Activated CD4-positive, alpha-beta T cell treated with anti-CD3 and anti-CD28 coated beads, Interleukin-2, amount 50 U/mL, for 16 hours (primary cell): ENCODE measurements at places on chromosomes 11 and 22.
A peak's percentile ranks its signal among the peaks of the same experiment; 100 is the strongest.

DNA sequence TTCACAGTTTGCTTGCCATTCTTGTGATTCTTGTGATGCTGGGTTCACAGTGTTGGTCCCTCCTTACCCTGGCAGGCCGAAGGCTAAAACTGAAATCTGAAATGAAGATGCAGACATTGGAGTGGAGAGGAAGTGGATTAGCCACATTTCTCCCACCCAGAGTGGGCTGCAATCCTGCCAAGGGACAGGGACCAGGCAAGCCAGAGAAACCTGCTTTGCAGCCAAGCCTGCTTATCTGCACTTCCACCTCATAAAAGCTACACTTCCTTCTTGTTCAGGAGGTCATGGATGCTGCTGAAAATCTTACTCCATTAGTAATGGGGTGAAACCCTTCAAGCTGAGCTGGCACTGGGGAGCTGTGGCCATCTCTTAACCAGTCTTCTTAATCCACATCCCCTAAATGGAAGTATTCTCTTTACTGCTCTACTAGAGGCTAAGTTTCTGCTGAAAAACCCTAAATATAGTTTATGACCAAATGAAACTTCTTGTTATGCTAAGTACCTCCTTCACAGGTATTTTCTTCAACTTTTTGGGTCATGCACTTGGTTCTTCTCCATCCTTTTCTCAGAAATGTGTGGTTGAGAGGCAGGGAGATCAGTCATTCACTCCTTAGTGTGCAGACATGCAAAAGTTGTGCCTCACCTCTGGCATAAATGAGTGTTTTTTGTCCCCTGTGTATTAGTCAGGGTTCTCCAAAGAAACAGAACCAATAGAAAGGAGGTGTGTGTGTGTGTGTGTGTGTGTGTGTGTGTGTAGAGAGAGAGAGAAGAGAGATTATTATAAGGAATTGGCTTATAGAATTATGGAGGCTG is 133.9 kb upstream of the BMAL1 start:
- DNase-seq: no peak

DNA sequence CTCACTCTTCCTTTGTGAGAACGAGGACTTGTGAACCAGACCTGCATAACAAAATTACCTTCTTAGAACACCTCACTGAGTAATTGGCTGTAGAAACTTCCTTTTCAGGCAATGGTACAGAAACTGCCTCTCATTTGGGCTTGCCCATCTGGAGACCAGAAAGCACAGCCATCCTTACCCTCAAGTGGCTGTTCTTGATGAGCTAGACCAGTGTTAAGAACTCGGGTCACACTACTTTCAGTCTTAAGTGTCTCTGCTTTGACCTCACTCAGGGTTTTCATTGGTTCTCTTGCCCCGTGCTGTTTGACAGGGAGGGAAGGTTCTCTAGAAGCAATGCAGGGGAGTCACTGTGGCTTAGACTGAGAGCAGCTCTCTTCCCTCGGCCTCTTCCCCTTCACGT is 29.3 kb downstream of the NAT10 start:
- DNase-seq: peak; percentile 49

DNA sequence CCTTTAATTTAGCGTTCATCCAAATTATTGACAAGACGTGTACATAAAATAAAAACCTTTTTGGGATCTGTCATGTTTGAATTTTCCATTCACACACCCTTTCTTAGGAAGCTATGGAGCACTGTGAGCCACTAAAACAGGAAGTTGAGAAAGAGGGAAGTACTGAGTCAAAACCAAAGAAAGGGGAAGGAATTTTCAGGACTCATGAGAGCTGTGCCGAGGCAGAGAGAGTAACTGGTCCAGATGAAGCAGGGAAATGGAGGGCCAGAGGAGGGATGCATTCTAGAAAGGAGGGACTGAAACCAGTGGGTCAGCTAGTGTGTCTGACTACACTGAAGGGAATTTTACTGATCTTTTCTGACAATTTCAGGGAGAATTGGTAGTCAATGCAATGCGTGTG is 24.9 kb downstream of the APLP2 start:
- no peak for DNase-seq

DNA sequence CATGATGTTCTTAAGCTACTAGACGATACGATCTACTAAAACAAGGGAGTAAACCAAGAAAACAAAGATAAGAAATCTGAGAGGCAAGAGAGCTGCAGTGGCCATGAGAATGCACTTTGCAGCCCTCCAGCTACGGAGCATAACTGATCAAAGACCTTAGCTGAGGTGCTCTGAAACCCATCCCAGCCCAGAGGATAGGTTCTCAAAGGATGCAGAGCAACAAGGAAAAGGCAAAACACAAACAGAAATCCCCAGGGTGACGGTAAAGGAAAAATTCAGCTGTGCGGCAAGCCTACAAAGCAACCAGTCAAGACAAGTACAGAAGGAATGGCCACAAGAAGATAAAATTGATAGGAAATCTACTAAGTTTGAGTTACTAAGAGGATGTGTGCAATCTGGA is 32.5 kb upstream of the CFAP300 start:
- DNase-seq: no peak

GRCh38 chr11:17019232-17019631 is 5.0 kb upstream of the PLEKHA7 start:
- no peak for DNase-seq

DNA sequence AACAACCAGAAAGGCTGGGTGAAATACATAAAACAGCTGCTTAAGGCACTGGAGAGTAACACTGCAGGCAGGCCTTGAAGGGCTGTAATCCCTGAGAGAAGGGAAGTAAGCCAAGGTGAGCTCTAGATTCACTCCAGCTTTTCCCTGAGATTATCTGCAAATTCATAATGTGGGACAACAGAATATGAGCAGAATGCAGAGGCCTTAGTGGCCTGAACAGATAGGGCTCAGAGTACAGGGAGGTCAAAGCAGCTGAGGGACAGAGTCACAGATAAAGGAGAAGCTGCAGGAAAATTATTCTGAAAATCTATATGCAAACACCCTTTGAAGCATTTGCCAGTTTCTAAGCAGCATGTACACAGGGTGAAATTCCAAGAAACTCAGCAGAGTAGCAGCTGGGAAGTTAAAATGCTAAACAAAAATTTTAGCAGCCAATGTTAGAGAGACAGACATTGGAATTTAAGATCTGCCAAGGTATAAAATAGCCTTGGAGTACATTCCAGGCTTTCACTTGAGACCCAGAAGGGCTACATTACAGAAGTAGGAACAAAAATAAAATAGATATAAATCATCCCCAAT is 48.1 kb upstream of the CWF19L2 start:
- DNase-seq: no peak

DNA sequence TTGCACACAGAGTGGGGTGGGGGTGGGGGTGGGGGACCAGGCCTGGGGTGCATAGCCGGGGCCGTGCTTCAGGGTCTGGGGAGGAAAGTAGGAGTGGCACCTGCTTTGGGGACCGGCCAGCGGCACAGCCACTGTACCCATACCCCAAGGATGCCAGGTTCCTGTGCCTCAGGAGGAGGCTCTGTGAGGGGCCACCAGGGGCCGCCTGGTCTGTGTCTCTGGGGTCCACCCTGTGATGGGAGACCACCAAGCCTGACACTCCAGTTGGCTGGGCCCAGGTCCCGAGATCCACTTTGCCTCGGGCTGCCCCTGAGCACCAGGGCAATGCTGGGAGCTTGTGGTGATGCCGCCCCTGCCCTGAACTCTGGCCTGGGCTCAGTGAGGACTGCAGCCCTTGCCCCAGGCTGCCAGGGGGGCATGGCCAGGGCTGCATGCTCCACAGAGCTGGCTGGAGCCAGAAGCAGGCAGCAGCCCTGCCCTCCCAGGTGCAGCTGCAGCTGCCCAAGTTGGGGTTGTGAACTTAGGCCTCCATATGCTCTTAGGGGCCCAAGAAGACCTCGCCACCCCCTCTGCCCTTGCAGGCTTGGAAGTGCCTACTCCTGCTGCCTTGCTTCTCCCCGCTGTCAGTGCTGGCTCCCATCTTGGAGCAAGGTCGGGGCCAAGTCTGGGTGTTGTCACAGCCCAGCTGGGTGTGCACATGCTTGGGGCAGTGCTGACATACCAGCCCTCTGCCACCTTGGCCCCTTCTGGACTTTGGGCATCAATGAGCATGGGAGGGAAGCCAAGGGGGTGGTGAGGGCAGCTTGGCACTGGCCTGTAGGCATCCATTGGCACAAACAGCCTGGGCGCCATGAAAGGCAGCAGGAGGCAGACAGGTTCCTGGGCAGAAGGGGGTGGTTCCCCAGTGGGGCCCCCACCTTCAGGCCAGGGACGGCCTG is 123.3 kb upstream of the THY1 start:
- no peak for DNase-seq

DNA sequence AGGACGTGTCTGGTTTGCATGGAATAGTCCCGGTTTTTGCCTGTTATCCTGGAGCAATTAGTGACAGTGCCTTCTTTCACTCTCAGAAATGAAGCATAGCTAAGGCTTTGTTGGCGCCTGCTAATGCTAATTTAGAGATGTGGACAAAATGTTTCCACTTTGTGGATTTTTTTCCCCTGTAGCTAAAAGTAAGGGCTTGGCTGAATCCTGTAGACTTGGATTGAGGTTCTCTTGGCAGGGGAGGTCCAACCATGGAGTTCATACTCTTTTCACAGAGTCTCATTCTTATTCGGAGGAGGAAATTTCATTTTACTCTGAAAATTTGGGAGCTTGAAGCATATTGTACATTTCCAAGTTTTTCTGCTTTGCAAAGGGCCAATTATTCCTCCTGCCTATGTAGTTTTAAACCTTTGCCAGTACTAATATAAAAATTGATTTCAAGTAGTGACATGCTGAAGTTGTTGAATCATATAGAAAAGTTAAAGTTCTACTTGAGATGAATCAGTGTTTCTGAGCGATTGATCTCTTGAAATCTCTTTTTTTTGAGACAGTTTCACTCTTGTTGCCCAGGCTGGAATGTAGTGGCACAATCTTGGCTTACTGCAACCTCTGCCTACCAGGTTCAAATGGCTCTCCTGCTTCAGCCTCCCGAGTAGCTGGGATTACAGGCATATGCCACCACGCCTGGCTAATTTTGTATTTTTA is 20.0 kb downstream of the PPFIA1 start:
- DNase-seq: no peak

DNA sequence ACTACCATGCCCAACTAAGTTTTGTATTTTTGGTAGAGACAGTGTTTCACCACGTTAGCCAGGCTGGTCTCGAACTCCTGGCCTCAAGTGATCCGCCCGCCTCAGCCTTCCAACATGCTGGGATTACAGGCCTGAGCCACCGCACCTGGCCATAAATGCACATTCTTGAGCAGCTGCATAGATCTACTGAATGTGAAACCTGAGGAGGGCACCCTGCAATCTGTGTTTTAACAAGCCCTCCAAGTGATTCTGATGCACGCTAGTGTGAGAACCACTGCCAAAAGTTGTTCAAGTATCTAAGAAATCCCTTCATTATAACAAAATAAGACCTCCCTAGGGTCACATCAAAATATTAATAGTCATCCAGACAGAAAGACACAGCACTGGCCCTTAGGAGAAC is 89.3 kb downstream of the RDX start:
- DNase-seq: no peak

DNA sequence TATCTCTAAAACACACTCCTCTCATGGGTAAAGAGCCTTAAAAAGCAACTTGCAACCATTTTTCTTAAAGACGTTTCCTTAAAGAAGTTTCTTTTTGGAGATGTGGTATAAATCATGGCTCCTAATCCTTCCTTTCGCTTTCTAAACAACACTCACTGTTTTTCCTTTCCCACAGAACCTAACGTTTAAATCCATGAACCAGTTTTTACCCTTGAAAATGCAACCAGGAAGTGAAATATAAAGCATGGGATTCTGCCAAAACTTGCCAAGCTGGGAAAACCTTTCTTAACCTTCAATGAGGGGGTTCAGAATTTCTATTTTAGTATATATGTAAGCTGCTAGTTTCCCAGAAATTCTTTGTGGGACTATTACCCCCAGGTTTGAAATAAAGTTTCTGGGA is 8.6 kb downstream of the PLEKHA7 start:
- DNase-seq: no peak

DNA sequence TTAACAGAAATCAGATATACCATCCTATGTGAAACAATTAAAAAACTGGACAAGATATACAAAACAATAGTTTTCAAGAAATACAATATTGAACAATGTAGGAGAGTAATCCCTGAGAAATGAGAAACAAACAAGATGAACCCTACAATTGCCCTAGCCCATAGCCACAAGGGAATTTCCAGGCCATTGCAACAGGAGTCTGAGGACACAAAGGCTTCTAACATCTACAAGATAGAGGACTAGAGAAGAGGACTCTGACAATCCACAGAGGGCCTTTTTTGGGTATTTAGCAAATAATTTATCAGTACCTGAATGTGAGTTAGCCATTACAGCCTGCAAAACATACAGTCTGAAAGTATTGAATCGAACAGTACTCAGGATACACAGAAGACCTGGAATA is 251.7 kb downstream of the GRM5 start:
- DNase-seq: no peak

- DNase-seq: no peak
Measured at GRCh38 chr11:63873311-63873710, 34.4 kb downstream of the MARK2 start.
